ENCODE measurements at places on chromosomes 4 and X. TPM values are rescaled to one million over a fixed set of nuclear protein-coding genes. Genes with fewer than 3 reads are reported as not detected.
A peak's percentile ranks its signal among the peaks of the same experiment; 100 is the strongest.

DNA sequence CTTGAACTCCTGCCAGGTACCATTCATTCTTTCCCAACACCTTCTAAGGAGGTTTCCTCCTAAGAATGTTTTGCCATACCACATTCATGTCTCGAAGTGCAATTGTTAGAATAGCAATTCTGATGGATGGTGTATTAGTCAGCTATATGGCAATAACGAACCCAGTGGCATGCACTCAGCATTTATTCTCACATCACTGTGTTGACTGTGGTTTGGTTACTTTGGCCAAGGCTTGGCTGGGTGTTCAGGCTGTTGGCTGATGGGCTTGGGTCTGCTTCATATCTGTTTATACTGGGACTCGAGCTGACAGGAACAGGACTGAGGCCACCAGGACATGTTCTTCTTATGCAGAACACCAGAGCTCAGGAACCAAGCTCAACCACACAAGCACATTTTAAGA lies 31.7 kb downstream of the PSAPL1 start:
- peak; percentile 52 for DNase-seq

- no peak for DNase-seq
These were observed 100.3 kb downstream of the PAPSS1 start for GRCh38 chr4:107619731-107620130.

GRCh38 chr4:123819362-123820035 lies 422.9 kb downstream of the SPRY1 start:
- no peak for DNase-seq

DNA sequence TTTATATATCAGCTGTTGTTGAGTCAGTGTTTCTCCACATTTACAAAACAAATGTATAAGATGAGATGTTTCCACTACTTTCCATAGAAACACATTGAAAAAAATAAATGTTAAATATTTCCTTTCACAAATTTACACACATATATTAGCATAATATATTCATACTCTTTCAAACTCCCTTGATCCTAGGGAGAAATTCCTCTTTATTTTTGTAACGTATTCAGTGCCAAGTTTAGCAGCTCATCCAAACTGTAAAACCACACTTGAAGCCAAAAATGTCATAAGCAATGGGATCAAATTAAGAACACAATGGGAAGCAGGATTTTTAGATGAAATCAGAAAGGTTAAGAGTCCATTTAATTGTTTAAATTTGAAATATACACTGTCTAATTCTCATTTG lies 381.1 kb upstream of the MAD2L1 start:
- no peak for DNase-seq

- no peak for DNase-seq
These were observed 110.0 kb downstream of the IRF2 start for GRCh38 chr4:184364100-184364921.

DNA sequence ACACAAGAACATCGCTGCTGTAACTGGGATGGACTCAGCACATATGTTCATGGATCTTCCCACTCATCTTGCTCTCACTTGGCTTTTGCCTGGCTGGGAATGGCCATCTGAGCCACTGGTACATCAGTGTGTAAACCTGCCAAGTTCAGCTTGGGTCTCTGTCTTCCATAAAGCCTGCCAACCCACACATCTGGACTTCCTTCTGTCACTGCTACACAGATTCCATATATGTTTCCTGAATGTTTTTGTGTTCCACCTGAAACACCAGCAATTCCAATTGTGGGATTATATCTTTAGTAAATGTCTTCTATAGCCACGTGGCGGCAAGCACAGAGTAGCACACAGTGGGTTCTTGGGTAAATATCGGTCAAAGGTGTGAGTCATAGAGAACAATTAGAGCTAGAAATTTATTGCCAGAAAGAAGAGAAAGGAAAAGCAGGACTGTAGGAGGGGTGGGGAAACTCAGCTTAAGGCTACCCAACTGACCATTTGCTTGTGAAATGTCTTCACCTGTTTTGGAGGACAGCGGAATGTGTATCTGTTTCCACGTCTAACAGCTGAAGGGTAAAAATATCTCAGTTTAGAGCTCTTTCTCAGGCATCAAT lies 125.9 kb downstream of the MFAP3L start:
- DNase-seq = no peak

DNA sequence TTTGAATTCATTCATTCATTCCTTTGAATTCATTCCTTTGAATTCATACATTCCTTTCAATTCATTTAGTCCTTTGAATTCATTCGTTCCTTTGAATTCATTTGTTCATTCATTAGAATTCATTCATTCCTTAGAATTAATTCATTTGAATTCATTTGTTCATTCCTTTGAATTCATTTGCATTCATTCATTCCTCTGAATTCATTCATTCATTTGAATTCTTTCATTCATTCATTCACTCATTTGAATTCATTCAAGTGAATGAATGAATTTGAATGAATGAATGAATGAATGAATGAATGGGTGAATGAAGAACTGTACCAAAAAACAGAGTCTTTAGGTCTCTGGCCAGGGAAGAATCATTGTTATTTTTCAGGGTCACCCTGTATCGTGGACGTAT lies 216.6 kb downstream of the DHRSX start:
- DNase-seq = no peak

DNA sequence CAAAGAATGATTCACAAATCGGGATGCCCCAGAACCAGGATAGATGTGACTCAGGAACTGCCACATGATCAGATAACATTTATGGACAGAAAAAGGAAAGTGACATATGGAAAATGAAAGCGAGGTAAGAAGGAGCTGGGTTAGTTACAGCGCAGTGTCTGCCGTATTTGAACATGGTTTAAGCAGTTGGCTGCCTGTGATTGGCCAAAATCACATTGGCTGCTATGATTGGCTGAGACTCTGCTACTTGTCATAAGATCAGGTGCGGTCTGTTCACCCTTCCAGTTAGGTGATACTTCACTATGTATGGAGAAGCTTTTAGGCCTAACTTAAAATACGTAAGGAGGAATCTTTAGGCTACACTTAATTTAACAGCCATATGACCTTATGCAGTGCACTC lies 322.7 kb upstream of the HAND2 start:
- no peak for DNase-seq

GRCh38 chrX:26788402-26788998 lies 572.5 kb downstream of the MAGEB5 start:
- no peak for DNase-seq

DNA sequence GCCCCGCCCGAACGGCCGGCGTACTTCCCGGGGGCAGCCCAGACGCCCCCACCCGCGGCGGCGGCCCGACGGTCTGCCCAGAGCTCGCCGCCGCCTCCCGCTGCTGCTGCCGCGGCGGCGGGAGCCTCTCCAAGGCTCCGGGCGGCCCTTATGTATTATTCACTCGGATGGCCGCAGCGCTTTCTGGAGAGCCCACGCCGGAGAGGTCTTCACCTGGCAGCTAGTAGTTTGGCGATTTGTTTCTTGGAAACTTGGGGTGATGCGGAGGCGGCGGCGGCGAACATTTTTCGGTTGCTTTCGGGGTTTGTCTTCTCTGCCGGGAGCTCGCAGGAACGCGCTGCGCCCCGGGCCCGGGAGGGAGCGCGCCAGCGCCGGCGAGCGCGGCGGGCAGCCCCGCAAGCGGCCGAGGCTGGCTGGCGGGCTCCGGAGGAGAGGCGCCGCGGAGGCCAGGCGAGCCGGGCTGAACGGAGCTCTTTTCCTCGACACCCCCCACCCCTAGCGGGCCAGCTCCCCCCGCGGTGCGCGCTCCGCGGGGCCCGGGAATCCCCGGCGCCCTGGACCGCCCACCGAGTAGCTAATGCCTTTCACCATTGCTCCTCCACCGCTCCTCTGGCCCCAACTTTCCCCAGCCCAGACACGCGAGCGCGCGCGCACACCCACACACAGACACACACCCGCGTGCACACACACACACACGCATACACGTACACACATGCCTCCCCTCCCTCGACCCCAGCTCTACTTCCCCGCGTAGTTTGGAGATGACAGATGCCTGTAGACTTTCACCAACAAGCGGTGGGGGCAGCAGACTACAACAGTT lies 113.5 kb downstream of the DHX15 start:
- no peak for DNase-seq

DNA sequence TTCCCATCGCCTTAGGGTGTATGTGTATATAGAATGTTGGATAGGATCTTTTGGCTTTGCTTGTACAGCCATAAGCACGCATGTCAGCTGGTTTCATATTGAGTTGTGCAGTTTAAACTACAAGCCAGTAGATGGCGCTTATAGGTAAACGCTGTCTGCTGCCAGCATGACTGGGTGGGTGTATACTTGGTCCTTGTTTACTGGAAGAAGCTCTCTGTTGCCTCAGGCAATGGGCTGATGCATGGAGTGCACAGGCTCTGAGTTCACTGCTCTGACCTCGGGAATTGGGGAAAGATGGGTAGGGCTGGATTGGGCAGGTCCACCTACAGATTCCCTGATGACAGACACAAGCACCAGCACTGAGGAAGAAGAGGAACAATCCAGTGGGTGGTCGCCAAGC lies 831.5 kb downstream of the STIM2 start:
- DNase-seq = no peak

- no peak for DNase-seq
These were observed 150.8 kb upstream of the DIPK2B start for GRCh38 chrX:45351478-45351877.

DNA sequence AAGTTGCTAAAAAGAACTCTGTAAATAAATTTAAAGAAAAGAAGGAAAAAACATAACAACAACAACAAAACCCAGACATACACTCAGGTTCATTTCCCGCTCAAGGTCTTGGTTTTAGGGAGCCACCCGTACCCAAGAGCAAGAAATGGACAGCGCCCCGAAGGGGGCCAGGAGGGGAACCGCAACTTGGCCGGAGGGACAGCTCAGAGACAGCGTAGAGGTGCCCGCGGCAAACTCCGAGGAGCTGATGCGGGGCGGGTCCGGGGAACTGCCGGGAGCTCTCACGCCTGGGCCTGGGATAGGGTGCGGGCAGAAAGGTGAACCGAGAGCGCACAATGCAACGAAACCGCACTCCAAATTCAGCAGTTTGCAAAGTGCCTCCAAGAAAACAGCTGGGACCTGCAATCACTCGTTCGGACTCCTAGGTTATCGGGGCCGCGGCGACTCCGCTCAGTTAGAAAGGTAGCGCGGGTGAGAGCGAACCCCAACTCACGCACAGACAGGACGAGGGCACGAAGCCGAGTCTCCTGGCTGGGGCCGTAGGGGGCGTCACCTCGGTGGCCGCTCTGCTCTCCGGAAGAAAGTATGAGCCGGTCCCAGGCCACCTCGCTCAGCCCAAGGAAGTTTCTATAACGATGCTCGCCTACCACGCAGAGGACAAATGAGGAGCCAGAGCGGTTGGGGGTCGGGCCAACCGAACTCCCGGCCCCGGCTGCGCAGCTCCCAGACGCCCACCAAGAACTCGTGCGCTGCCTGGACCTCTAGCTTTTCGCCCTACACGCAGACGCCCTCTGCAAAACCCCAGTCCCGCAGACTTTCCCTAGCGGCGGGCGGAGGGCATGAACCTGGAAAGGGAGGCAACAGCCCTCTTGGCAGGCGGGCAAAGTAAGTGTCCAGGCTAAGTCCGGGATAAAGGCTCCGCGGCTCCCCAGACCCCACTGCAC lies 1.4 kb downstream of the NDNF start:
- peak; percentile 75 for DNase-seq

GRCh38 chr4:25702848-25703247 lies 47.2 kb downstream of the SLC34A2 start:
- peak; percentile 10 for DNase-seq

DNA sequence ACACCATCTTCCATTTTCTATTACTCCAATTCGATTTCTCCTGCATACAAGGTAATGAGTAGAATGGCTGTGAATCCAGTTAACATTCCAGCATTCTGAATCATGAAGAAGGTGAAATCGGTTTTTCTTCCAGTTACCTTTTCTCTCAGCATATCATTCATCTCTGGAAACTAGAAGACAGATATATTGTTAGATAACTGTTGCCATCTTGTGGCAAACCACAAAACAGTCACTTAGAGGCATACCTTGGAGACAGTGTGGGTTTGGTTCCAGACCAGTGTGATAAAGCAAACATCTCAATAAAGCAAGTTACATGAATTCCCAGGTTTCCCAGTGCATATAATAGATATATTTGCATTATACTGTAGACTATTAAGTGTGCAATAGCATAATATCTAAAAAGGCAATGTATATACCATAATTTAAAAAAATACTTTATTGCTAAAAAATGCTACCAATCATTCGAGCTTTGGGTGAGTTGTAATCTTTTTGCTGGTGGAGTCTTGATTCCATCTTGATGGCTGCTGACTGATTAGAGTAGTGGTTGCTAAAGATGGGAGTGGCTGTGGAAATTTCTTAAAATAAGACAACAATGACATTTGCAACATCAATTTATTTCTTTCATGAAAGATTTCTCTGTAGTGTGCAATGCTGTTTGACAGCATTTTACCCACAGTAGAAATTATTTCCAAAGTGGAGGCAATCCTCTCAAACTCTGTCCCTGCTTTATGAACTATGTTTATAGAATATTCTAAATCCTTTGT lies 82.1 kb downstream of the SLC39A8 start:
- DNase-seq = no peak

DNA sequence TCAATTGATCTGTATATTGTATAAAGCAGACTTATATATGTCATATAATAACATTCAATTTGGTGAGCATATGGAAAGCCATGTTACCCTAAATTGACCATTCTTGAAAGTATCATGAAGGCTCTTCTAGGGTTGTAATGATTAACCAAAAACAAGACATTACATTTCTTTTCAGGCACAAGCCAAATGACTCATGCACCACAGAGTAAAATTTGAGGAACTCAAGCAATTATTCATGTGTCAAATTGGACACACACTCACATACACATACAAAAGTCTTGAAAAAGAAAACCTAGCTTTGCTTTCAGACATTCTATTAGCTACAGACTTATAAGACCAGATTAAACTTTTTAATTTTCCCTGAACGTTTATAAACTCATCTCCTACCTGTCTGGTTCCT lies 146.5 kb upstream of the PCDH18 start:
- no peak for DNase-seq

DNA sequence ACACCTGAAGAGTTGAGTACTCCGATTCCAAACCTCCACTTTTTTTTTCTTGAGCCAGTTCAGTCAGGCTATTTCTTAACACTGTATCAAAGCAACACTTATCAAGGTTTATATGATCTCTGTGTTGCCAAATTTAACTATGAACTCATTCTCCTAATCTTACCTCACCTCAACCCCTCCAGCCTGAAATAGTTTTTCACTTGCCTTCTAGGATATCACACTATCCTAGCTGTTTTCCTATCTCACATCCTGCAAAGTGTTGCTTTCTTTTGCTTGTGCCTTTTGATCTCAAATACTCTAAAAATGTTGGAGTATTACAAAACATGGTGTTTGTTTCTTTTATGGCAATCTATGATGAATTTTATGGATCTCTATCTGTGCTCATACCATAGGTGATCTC lies 415.0 kb downstream of the CFAP47 start:
- DNase-seq = no peak

The PCDH18 gene
- total RNA-seq = 11.7 TPM

The AFAP1 gene
- 22.2 TPM for total RNA-seq

The CHIC1 gene
- 14.3 TPM for total RNA-seq

The GAGE12J gene
- total RNA-seq = not detected

The HUWE1 gene
- total RNA-seq = 124 TPM

The POU3F4 gene
- not detected for total RNA-seq

Measured in stomach (tissue), 19 donors.